ENCODE measurements at places on chromosomes 1 and 21.

DNA sequence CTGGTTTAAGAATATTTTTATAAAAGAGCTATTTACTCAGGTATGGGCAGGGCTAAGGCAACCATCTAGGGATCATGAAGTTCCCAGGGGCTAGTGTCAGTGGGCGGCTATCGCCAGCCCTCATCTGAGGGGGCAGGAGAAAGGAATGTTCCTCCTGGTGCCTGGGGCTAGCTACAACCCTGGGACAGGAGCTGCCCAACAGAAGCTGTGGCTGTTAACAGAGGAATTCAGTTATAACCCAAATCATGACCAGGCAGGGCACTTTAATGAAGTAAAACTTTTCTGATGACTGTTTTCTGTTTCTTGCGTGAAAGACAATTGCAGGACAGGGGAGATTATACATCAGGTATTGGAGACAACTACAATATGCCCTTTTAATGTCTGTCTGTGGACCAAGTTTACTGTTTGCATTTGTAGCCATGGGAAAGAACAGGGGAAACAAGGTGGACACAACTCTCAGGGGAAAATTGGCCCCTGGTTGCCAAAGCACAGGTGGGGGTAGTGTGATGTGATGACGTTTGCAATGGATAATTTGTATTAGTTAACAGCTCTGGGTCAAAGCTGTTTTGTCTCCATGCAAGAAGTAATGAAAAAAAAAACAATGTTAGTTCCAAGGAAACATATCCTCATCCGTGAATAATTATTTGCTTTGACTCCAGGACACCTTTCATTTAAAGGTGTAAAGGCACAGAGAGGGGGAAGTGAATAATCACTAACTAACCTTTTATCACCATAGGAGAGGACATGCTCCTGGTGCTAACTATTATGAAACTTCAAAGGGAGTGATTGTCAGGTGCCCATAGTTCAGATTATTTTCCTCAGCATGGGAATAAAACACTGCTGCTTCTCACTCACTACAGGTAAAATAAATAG lies 105.2 kb downstream of the TSEN15 start:
- DNase-seq = no peak

GRCh38 chr21:31286621-31287020 lies 57.4 kb downstream of the TIAM1 start:
- DNase-seq = no peak

DNA sequence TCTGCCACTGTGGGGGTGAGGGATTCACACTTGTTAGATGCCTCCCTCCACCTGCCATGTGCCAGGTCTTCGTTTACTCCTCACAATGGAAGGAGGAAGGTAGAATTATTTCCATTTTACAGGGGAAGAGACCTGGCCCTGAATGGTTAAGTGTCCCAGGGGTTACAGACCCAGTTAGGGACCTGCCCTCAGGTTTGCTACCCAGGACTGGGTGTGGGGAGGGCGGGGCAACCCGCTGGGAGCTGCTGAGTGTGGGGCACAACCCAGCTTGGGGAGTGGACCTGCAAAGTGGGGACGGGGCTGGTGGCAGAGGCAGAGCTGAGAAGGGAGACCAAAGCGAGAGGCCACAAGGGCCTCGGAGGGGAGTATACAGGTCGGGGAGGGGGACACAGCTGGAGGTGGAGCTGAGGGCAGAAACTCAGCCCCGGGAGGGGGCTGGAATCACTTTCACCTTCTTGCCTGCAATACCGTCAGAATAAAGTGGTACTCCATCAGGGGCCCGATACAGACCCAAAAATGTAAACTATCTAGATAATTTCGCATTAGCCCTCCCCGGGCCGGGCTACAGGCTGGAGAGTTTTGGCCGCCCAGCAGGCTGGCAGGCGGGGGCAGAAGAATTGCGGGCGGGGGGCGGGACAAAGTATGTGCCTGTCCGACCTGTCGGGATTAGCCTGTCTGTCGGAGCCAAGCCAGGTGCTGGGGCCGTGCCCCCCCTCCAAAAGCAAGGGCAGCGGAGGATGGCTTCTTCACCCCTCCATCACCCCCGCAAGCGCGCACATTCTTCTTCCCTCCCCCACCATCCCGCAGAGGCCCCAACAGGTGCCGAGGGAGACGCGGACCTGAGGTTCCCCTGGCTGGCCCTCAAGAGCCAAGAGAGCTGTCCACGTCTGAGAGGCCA lies 1.4 kb downstream of the RSPO1 start:
- no peak for DNase-seq

DNA sequence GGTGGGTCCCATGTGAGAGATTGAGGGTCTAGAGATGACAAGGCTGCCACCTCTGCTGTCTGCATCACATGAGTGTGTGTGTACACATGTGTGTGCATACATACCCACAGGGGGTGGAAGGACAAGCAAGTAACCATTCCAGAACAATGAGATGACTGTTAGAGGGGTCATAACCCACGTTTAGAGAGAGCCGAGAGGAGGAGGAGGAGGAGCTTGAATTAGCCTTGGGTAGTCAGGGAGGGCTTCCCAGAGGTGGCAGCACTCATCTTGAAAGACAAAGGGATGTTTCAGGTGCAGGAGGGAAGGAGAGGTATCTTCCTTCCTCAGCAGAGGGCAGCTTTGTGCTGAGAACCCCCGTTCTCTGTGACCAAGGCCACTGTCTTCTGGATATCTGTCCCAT lies 21.3 kb downstream of the TNFRSF1B start:
- no peak for DNase-seq

DNA sequence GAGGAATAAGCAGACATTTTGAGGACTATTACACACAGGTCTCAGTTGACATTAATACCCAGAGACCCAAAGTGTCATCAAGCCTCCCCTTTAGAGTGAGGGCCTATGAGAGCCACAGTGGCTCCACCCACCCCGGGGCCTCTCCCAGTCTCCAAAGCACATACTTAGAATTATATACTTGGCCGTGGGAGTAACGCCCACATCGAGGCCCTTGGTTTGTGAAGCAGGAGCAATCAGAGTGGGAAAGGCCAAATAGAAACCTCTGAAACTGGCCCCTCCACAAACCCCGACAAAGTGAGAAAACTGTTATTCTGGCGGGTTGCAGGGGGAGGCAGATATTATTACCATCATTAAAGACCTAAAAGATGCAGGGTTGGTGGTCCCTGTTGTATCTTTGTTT lies 7.0 kb upstream of the DESI2 start:
- no peak for DNase-seq

GRCh38 chr1:56627636-56628039 lies 17.5 kb upstream of the PRKAA2 start:
- DNase-seq = no peak

DNA sequence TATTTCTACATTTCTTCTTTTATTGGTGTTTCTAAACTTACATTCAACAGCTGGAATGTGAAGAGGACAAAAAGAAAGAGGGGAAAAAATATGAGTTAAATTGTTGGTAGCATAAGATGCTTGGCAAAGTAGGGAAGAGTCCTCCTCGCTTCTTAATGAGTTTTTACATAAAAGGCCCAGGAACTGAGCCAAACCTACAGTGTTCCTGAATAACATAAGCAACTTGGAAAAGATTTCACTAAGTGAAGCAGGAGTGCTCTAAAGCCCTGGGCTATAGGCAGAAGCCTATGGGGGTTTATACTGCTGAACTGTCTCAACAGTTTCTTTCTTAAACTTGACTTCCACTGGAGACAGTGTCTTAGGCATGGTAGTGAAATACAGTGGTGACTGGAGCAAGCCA lies 115.0 kb upstream of the USP25 start:
- no peak for DNase-seq

DNA sequence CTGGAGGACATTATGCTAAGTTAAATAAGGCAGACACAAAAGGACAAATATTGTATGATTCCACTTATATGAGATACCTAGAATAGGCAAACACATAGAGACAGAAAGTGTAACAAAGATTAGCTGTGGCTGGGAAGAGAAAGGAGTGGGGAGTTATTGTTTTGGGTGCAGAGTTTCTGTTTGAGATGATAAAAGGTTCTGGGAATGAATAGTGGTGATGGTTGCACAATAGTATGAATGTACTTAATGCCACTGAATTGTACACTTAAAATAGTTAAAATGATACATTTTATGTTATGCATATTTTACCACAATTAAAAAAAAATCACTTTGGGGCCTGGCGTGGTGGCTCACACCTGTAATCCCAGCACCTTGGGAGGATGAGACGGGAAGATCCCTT lies 21.2 kb upstream of the ERO1B start:
- DNase-seq = no peak

- no peak for DNase-seq
These were observed 314.9 kb downstream of the MRPL39 start for GRCh38 chr21:25292396-25292795.

DNA sequence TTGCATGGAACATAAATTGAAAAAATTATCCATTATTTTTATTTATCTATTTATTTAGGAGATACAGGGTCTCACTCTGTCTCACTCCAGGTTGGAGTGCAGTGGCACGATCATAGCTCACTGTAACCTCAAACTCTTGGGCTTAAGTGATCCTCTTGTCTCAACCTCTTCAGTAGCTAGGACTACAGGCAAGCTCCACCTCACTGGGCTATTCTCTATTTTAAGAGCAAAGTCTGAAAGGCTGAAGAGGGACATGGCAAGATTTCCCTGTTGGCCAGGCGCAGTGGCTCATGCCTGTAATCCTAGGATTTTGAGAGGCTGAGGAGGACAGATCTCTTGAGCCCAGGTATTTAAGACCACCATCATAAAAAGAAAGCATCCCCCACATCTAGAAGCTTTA lies 14.0 kb upstream of the RC3H1 start:
- no peak for DNase-seq

- DNase-seq = no peak
These were observed 45.8 kb downstream of the GDAP2 start for GRCh38 chr1:117883616-117884015.

DNA sequence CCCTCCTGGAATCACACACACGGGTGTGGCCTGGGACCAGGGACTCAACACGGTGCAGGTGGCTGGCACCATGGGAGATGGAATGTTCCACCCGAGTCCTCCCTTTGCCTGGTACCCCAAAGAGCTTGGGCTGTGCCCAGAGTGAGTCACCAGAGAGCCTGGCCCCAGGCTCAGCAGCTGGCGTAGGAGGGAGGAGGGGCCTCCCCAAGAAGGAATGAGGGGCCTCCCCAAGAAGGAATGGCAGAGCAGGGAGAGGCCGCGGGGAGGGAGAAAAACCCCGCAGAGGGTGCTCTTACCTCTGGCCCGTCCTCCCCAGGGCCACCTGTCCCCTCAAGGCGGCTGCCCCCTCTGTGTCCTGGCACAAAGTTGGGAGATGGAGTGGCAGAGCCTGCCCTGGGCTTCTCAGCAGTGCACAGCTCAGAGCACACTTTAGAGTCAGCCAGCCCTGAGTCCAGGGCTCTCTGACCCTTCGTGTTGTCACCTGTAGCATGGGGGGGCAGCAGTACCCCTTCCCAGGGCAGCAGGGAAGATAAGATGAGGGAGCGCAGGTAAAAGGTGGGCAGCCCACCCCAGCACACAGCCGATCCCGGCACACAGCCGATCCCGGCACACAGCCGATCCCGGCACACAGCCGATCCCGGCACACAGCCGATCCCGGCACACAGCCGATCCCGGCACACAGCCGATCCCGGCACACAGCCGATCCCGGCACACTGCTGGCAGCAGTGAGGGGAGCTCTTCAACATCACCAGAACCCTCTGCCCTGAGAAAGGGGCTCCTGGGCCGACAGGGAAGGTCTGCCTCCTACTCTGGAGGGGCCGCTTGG lies 20.2 kb upstream of the KCNAB2 start:
- DNase-seq = no peak

- no peak for DNase-seq
These were observed 221.7 kb downstream of the COL11A1 start for GRCh38 chr1:102886638-102887037.

- DNase-seq = no peak
These were observed 2.6 kb upstream of the THEMIS2 start for GRCh38 chr1:27869719-27870085.

DNA sequence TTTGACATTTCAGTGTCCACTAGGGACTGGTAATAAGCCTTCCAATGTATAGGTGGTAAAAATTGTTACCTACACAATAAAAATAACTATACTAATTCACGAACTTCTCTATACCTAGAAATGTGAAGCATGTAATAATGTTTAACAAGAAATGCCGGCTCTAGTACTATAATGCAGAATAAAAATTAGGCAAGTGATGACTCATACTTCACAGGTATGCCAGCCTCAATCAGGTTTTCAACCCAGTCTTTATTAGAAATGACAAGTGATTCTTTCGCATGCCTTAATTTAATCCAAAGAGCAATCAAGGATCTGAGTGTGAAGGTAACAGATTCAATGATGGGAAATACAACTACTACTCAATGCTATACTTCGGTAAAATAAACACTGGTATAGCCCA lies 134.9 kb downstream of the RERE start:
- DNase-seq = no peak

DNA sequence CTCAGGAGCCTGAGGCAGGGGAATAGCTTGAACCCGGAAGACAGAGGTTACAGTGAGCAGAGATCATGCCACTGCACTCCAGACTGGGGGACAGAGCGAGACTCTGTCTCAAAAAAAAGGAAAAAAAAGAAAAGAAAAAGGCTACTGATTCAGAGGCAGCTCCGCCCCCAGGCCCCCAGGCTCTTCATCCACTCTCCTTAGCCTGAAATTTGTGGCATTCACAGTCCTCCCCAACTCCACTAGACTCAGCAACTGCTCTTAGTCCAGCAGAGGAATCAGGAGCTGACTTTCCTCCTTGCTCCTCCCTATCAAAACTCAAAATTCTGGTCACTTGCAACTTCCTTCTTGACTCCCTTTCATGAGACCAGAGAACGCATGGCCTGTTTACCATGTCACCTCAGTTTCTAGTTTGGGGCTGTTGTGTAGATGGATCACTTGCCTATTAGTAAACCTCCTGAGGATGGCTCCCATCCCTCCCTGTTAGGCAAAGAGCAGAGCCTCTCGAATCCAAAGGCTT lies 27.1 kb downstream of the PCAT6 start:
- DNase-seq = no peak

GRCh38 chr1:231590453-231591198 lies 36.0 kb upstream of the DISC1 start:
- DNase-seq = peak; percentile 62

- no peak for DNase-seq
These were observed 10.7 kb downstream of the SEMA6C start for GRCh38 chr1:151135433-151136385.

DNA sequence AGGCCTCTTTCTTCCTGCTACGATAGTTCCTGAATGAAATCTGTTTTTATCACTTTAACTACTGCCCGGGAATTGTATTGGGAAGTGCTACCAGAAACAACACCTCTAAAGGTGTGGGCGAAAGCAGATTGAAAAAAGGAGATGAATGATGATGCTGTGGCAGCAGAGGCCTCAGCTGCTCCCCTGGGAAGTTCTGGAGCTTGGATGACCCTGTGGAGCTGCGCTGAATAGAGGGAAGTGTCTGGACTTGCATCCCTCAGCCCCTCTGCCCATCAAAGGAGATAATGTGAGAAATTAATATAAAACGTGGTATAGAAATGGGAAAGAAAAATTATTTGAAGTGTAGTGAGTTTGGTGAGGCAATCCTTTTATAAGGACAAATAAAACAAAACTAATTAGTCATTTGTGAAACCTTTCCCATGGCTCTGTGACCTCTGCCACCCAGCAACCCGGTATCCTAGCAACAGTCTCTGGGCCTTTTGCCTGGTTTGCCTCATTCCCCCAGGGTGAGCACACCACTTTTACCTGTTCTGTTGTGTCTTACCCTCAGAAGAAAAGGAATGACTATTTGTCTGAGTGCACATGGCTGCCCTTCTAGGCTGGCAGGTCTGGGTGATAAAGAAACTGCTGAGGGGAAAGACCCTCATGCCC lies 21.3 kb downstream of the OVAAL start:
- DNase-seq = no peak

- no peak for DNase-seq
These were observed 775 bp upstream of the EFCAB14 start for GRCh38 chr1:46719689-46720088.

- no peak for DNase-seq
These were observed 3.1 kb downstream of the TMEM234 start for GRCh38 chr1:32219022-32219421.
